ENCODE measurements at places on chromosomes 2 and 18.

GRCh38 chr2:208042450-208042849, 17.1 kb upstream of the PLEKHM3 start:
- no peak for DNase-seq

- no peak for DNase-seq
Measured at GRCh38 chr2:27264253-27264752, 1.5 kb upstream of the SLC30A3 start.

DNA sequence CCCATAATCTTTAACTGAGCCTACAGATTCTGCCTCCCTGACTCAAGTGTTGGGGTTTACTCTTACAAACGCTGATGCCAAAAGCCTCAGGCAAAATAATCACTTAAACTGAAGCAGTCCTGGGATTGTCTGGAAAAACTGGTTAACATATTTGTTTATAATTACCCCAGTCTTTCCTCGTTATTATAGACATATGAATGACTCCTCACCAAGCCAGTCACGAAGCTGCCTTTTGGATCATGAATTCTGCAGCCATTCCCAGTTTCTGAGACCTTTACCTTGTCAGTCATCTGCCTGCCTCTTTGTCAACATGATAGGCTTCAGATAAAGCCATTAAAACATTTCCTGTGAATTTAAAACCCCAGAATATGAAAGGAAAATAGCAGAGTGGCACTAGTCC, 46.4 kb downstream of the MREG start:
- DNase-seq, result no peak

GRCh38 chr2:178328037-178328436, 122.9 kb downstream of the PRKRA start:
- DNase-seq, result no peak

- no peak for DNase-seq
Measured at GRCh38 chr18:45978084-45978483, 11.0 kb upstream of the EPG5 start.

DNA sequence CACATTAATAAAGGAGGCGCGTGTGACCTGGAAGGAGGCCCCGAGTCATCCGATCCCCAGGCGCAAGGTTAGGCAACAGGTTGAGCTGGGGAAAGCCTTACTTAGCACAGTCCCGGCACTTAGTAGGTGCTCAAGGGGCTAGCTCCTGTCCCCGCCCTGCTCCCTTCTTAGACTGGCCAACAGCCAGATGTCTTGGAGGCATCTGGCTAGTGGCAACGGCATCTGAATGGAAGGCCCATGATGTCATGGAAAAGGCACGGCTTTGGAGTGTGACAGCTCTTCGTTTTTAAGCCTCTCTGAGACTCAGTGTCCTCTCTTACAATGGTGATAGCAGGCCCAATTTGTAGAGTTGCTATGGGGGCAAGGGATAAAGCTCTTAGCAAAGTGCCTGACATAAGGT, 258.3 kb downstream of the CYRIA start:
- DNase-seq, result no peak

DNA sequence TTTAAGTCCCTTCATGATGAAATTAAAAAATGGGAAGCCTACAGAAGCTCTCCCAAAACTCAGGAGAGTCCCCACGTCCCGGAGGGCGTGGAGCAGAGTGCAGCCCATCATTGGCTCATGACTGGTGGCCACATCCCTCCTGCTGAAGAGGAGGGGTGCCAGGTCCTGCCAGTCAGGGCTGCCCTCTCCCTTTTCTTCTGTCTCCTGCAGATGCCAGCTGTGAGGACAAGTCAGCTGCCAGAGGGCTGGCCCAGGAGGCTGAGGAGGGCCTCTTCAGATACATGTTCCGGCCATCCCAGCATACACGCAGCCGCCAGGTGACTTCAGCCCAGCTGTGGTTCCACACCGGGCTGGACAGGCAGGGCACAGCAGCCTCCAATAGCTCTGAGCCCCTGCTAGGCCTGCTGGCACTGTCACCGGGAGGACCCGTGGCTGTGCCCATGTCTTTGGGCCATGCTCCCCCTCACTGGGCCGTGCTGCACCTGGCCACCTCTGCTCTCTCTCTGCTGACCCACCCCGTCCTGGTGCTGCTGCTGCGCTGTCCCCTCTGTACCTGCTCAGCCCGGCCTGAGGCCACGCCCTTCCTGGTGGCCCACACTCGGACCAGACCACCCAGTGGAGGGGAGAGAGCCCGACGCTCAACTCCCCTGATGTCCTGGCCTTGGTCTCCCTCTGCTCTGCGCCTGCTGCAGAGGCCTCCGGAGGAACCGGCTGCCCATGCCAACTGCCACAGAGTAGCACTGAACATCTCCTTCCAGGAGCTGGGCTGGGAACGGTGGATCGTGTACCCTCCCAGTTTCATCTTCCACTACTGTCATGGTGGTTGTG, 2.6 kb downstream of the INHA start:
- DNase-seq, result no peak

DNA sequence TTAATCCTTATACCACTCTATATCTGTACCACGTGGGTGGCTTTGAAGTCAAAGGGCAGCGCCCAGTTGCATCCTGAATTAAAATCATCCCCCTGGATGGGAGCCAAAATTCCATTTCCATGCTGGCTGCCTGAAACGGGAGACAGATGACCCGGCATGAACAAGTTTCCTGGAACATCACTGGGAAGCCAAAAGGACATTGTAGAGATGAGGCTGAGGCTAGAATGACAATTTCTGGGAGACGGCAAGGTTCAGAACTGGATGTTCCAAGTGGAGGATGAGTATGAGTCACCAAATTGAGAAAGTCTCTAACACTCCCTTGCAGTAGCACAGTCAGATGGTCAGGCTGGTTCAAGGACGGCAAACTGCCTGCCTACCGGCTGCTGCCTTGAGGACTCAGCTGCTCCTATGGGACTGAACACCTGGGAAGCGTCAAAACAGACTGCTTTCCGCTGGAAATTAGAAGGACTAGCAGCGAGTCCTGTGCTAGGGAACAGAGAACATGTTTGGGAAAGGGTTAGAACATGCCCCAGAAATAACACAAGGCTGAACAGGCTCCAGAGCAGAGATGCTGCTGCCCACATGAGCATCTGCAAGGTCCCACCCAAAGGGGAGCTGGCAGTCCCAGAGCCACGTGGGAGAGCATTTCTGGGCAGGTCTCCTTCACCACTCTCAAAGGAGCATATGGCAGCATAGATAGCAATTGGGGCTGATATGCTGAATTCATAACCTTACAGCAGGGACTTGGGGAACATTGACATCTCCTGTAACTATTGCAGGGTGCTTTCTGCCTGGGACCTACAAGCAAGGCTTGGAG, 32.0 kb downstream of the YPEL5 start:
- no peak for DNase-seq

GRCh38 chr2:10139536-10139935, 17.0 kb downstream of the RRM2 start:
- DNase-seq, result no peak

GRCh38 chr2:8461341-8461740, 220.5 kb upstream of the ID2 start:
- no peak for DNase-seq

DNA sequence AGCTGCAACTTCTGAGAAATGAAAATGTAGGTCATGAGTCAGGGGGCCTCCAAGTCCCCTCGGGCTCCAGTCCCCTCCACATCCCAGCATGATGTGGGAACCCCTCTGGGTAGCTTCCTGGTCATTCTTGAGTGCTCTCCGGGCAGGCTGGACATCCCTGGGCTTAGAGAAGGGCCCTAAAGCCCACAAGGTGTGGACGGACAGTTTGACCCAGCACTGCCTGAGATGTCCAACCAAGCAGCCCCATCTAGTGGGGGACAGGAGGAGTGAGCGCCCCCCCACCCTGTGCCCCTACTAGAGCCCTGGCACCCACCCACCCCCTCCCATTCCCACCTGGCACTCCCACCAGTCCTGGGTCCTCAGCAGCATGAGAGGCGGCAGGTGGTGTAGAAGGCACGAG, 46.0 kb downstream of the CYP27C1 start:
- DNase-seq, result no peak

DNA sequence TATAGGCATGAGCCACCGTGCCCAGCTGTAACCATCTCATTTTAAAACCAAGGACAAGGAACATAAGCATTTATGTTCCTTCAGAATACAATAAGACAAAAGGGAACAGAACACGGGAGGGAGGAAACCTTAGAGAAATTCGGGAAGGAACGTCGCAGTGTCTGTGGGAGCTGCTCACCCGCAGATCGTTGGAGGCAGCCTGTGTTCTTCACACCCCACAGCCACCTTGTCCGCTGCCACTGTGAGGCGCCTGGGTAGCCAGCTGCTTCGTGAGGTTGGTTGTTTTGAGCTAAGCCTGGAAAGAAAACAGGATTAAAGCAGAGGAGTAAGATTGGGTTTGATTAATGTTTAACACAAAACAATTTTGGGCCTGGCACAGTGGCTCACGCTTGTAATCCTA, 250.0 kb downstream of the FHOD3 start:
- DNase-seq, result no peak

DNA sequence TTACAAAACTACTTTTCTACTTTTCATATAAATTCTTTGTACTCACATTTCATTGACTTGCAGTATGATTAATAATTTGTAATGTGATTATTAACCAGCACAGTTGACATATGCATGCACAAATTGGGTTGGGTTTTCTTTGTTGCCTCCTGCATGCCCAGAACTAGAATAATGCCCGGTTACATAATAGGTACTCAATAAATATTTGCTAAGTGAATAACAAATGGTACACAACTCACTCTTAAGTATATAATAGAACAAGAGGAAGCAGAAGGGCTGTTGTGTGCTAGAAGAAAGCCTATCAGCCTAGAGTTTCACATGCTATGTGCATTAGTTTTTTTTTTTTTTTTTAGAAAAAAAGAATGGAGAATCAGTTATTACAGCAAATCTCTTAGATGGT, 9.3 kb downstream of the RDH14 start:
- no peak for DNase-seq

DNA sequence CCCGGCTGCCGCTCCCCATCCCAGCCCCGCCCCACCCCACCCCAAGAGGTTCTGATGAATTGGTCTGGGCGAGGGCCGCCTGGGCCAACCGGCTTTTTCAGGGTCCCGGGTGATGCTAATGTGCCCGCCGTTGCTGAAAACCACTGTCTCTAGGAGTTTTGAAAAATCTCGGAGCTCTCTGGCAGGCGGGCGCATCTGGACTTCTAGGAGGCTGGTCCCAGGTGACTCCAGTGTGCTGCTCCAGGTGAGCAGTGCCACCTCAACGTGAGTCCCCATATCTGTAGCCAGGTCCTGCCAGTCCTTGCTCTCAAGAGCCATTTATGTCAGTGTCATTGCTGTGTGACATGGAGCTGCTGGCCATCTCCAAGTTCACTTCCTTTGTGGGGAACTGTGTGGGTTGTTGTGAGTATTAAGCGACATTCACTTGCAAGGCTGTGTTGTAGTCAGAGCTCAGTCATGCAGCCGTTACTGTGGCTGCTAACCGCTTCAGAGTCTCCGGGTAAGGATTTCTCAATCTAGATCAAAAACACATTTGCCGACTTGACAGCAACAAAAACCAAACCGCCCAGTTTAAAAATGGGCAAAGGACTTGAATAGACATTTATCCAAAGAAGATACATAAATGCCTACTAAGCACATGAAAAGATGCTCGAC, at the start of gene RFX8:
RFX8 (minus strand) TSS at position 382 of the 654 bp plus-strand sequence. CDS start 8,264 bp downstream, outside the sequence.
- DNase-seq, result no peak

- no peak for DNase-seq
Measured at GRCh38 chr2:141417246-141417797, 713.5 kb downstream of the LRP1B start.

DNA sequence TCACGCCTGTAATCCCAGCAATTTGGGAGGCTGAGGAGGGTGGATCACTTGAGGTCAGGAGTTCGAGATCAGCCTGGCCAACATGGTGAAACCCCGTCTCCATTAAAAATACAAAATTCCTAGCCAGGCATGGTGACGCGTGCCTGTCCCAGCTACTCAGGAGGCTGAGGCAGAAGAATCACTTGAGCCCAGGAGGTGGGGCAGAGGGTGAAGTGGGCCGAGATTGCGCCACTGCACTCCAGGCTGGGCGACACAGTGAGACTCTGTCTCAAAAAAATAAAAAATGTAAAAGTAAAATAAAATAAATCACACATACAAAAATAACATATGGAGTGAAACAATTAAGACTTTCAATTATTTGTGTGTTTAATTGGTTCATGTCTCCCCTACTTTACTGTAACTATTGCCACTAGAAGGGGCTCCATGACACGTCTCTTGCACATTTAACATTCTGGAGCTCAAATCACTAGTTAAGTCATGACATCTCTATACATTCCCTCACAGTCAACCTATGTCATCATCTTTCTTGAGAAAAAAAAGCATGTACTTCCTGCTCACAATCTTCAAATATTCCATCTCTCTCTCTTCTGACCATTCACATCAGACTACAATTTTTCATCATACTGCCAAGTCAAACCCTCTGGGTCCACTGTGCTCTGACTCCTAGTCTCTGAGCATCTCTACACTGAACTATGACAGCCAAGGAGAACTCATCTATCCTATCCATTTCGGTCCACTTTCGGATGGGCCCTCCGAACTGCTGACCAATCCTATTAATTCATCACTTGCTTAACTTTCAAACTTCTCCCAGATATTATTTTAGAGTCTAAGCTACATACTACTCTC, 6.7 kb downstream of the GFPT1 start:
- DNase-seq, result no peak

DNA sequence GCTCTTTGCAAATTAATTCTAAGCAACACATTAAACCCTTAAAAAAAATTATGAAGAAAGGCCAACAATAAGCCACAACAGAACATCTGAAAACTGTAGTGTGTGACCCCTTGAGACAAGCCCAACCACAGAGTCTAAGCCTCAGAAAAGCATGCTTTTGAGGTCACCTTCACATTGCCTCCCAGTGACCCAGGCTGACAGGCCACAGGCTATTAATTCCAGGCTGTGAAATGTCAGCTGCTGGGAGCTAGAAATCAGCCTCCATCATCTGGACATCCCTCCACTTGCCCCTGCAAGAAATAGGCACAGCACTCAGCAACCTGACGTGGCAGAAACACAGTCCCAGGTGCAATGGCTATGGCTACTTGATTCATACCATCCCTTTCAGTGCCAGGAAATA, 179.4 kb upstream of the ZFP36L2 start:
- no peak for DNase-seq

DNA sequence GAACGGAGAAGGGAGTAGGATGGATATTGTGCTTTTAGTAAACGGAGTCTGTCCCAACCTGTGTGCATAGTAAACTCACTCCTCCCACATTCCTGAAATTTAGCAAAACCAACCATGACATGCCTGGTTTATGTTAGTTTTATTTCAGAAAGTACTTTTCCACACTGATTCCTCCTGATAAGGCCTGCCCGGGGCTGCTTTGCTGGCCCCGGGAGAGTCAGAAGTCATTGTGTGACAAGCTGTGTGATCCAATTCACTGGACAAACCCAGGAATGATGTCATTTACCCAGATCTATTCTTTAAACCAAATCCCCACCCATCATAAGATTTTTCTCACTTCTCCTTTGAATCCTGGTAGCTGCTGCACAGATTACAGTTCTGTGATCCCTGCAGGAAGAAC, 109.0 kb downstream of the SETBP1 start:
- no peak for DNase-seq

Measured in NCI-H446 (cell line).